ENCODE measurements at places on chromosomes 3 and 15.

- no peak for DNase-seq
These were observed 67.0 kb downstream of the CHCHD4 start for GRCh38 chr3:14057701-14058100.

- DNase-seq: no peak
These were observed 54.0 kb upstream of the ABHD2 start for GRCh38 chr15:89034305-89034704.

- no peak for DNase-seq
These were observed 30.7 kb upstream of the IP6K2 start for GRCh38 chr3:48747706-48748105.

DNA sequence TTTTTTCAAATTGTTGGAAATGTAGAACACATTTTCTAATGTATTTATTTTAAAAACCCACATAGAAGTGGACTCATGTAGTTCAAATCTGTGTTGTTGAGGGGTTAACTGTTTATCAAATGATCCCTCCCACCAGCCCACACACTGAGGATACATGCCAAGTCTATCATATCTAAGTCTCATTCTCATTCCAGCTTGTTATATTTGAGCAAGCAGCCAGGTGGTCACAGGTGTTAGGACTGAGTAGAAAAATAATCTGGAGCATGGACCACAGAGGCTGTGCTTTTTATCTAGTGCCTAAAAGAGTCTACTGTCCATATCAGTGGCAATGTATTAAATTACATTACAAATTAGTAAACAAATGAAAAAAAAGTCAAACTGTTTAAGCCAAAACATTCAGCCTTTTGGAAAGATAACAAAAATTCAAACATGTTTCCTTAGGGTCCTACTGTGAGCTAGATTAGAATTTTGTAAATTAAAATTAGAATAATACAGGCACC is 20.7 kb upstream of the SPESP1 start:
- no peak for DNase-seq

GRCh38 chr3:119294696-119295671 is 801 bp downstream of the ARHGAP31 start:
- peak; percentile 57 for DNase-seq

- no peak for DNase-seq
These were observed 31.2 kb upstream of the TNIK start for GRCh38 chr3:171491361-171491760.

DNA sequence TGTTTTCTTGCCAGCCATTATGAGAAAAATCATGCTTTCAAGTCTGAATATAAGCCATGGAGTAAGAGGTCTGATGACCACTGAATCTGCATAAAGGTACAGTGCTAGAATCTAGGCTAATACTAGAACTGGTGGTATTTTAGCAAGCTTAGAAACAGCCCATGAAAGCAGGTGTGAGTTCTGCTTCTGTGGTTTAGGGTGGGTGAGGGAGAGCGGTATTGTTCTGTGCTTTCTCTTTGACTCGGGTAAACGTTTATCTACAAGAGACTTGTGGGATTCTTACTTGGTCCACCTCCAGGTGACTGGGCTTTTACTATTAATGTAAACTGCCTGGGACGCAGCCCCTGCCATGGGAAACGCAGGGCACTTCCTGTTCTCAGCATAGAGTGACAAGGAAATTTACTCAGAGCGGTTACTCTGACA is 55.2 kb downstream of the PGPEP1L start:
- DNase-seq: no peak

GRCh38 chr15:63715818-63716217 is 117.9 kb downstream of the HERC1 start:
- no peak for DNase-seq

DNA sequence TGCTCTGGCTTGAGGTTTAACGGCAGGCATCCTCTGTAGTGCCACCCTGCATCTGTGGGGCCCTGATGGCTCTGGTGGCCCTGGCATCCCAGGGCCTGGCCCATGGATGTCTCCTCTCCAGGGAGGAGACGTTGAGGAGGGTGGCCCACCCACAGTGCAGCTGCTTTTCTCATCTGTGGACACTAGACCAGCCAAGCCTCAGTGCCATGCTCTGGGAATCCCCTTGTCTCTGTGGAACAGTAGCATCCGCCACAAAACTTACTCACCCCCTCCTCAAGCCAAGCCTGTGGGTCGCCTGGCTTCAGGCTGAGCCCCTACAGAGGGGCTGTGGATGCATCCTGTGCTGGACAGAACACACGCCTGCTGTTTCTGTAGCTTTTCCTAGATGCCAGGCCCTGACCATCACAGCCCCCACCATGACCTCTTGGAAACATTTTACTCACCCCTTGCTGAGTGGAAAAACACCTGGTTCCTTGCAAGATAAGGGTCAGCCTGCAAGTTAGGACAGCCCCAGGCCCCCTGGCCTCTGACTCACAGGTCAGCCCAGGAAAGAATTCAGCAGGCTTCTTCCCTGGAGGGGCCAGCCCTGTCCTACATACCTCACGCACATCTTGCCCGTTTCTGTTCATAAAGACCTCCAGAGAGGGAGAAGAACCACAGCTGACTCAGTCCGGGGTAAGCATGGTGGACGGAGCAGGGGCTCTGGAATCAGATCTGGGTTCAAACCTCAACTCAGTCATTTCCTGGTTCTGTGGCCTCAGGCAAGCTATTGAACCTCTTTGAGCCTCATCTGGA is 19.0 kb downstream of the PAK6 start:
- DNase-seq: no peak

GRCh38 chr15:62382046-62382445 is 217.0 kb upstream of the C2CD4B start:
- DNase-seq: no peak

DNA sequence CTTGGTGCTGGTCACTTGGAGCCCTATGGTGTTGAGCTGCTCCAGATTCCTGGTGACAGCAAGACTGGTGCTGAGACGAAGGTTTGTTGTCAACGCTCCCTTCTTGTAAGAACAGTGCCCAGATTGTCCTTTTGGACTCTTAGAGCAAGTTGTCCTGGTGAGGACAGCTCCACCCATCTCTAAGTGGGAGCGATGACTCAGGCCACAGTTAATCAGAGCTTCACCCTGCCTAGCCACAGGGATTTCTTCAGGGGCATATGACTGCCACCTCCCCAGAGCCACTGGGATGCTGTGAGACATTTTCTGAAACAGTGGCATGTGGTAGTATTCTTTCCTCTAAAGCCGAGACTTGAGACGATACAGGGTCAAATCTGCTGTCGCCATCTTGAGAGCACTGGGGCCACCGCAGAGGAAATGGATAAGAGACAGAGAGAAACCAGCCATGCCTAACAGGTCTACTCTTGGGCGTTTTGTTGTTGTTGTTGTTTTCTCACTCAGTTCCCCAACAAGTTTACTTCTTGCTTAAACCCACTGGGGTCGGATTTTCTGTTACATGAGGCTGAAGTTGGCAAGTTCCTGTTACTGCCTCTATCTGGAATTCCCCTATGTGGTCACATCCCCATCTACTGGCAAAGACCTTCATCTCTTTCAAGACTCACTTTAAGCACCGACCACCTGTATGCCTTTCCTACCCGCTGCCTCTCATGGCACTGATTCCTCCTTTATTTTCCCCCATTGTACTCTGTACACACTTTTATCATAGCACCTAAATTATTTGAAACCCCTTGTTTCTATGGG is 16.0 kb upstream of the PCOLCE2 start:
- no peak for DNase-seq

DNA sequence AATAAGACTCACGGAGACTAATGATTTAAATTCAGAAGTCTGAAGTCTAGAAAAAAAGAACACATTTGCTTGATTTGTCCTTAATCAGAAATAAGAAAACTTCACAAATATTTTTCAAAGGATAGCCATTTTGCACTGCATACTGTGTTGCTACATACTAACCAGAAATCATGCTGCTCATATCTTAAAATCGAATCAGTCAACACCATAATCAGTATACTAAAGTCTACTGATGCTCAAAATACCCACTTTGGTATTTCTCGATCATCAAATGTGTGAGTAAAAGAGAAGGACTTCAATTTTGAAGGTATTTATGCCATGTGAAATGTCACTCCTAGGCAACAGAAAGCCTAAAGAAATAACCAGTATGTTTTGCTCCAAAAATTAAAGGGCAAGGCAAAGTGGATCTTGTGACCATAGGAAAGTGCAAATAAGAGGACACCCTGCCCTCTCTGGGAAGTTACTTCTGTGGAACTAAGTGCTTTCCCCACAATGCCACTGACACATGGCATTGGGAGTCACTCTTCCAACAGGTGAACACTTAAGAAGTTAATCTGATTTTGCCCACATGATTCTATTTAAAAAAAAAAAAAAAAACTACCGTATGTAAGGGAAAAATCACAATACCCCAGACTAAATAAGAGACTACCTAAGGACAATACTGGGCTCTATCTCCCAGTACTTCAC is 2.7 kb downstream of the LRIG1 start:
- no peak for DNase-seq

GRCh38 chr15:39784125-39784524 is 1.5 kb upstream of the FSIP1 start:
- DNase-seq: no peak

DNA sequence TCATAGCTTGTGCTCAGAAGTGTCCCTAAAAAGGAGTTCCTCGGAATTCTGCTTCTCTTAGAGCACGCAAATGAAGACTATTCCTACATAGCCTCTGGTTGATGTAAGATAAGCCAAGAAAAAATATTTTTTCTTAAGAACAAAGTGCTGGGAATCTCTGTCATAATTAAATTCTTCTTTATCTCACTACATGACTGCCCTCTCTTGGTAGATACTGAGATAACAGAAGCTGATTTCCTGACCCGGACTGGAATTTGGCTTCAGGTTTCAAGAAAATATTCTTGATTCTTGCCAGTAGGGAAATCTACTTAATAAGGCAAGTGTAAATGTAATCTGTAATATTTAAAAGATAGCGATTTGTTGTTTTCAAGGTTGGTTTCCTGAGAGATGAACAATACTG is 31.3 kb upstream of the SETMAR start:
- no peak for DNase-seq

GRCh38 chr15:92887869-92888268 is 12.3 kb upstream of the CHD2 start:
- no peak for DNase-seq

DNA sequence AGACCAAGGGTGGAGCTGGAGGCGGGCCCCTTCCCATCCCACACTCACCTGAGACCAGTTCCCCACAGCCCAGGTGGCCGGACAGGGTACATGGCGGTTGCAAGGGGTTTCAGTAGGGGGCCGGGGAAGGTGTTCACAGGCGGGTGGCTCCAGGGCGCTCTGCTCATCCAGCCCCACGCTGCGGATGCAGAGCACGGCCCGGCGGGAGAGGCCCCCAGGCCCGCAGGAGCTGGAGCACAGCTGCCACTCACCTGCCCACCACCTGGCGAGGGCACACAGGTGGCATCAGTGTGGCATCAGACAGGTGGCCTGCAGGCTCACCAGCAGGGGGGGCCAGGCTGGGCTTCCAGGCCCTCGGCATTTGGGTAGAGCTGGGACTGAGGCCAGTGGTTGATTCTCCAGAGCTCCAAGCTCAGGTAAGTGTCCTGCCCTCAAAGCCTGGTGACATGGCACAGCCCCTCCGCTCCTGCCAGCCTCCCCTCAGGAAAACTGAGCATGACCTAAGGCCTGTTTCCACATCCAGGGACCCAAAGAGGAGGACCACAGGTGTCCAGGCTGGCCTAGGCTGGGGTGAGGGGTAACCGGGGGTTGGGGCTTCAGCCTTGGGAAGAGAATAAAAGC is 43.8 kb downstream of the ADAMTS7 start:
- DNase-seq: no peak

- no peak for DNase-seq
These were observed 454.0 kb upstream of the ARHGEF26 start for GRCh38 chr3:153666991-153667740.

GRCh38 chr15:91782221-91782620 is 71.3 kb upstream of the SLCO3A1 start:
- DNase-seq: no peak

- DNase-seq: peak; percentile 29
These were observed 2.5 kb downstream of the KLF13 start for GRCh38 chr15:31328969-31329639.

GRCh38 chr3:177475356-177475665 is 278.0 kb upstream of the TBL1XR1 start:
- no peak for DNase-seq

- DNase-seq: no peak
These were observed 18.6 kb downstream of the POMGNT2 start for GRCh38 chr3:43087249-43087776.

DNA sequence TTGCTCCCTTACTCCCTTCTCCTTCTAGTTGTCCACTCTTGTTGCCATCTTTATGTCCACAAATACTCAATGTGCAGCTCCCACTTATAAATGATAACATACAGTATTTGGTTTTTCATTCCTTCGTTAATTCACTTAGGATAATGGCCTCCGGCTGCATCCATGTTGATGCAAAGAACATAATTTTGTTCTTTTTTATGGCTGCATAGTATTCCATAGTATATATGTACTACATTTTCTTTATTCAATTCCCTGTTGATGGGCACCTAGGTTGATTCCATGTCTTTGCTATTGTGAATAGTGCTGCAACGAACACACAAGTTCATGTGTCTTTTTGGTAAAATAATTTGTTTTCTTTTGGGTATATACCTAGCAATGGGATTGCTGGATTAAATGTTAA is 21.3 kb upstream of the P3H2 start:
- DNase-seq: no peak

DNA sequence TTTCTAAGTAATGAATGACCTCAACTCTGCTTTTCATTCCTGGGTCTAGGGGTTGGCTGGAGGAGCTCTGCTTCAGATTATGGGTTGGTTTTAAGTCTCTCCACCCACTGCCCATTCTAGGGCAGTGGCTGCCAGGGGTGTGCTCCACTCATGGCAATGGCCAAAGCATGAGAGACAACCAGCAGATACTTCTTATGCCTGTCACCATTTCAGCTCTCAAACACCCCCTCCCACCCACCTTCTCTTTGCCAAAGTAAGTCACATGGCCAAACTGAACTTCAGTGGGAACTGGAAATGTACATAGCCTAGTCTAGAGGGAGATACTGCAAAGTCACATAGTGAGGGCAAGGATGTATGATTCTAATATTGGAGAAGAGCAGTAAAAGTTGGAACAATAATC is 285.3 kb downstream of the RPLP1 start:
- DNase-seq: no peak

- no peak for DNase-seq
These were observed 5.4 kb upstream of the ACSBG1 start for GRCh38 chr15:78239811-78240210.

- DNase-seq: no peak
These were observed 213.6 kb downstream of the FEZF2 start for GRCh38 chr3:62159709-62160092.

DNA sequence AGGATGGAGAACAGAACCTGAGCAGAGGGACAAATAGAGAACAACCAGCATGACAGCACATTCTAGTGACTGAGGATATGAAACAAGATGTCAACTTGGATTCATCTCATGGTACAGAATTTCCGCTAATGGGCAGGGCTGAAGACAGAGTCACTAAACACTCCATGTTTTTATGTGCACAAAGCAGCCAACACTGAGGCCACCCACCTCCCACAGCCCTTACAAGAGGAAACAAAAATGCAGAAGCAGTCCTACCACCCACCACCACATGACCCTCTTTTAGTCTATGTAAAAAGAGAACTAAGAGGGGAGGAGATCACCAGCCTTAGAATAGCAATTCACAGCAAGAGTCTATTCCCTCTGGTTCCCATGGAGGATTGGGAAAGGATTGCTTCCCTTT is 131.4 kb upstream of the UBE2E2 start:
- DNase-seq: no peak

- DNase-seq: no peak
These were observed 13.2 kb downstream of the USP13 start for GRCh38 chr3:179666030-179666429.
